T-helper 9 cell (primary cell): ENCODE measurements at places on chromosomes 7 and 10.
A peak's percentile ranks its signal among the peaks of the same experiment; 100 is the strongest.

DNA sequence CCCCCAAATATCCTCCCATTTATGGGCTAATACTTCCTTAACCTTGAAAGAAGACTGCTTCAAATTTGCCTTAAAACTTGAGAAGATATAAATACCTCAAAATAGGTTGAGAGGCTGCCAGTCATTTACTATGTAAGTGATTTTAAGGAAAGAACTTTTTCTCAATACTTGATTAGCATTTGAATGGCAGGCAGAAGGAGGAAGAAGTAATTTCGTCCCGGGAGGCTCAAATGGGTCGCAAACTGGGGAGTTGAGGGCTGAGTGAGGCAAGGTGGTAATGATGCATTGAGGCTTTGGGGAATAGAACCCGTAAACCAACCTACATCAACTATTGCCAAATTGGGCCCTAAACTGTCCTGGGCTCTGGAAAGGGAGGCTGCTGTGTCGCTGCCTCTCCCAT, 11.1 kb downstream of the CAMK1D start:
- DNase-seq, result no peak

DNA sequence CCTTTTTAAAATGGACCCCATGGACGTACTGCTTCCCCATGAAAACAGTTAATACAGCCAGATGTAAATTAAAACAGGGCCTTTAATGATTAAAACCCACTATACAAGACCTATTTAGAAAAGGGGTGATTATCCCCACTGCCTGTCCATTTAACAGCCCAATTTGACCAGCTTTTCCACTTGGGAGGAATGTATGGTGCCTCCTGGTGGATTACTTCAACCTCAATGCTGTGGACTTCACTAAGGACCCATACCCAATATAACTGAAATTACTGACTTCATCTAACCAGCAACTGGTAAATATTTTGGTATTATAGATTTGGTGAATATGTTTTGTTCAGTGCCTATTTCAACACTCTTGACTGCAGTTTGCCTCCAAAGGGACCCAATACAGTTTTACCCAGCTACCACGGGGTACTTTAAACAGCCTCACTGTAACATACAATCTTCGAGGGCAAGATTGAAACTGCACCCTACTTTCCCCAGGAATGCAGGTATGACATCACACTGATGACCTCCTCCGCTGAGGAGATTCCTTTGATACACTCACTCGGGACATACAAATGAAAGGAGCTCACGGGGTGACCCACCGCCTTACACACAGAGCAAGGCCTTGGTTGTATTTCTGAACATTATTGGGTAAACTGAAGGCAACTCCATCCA, 192.8 kb downstream of the DNAJC1 start:
- DNase-seq, result no peak

GRCh38 chr7:156158213-156158612, 345.9 kb upstream of the SHH start:
- no peak for DNase-seq

DNA sequence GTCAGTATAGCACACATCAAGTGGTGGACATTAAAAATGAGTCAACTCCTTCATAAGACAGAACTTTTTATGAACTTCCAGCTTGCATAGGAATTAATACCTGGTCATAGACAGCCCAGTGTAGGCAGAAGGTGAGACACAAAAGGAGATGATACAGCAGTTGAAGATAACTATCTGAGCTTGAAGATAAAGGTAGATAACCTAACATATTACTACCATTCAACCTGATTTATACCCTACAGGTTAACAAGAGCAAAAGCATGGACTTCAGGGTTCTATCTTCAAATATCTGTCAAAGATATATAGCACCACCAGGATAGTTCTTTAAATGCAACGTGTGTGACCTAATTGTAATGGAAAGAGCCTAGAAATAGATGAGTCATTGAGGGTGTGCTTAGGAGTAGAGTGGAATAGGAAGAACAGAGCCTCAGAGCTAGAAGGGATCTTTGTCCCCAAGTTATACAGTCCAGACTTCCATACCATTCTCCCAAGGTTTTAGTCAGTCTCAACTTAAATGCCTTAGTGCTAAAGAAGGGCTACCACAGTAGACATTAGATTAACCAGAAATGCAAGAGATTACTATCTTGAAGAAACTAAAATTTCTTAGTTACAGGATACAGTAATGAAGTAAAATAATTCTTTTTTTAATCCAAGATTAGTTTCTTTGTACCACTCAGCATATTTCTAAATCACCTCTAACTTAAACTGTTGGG, 9.2 kb downstream of the ZNF800 start:
- no peak for DNase-seq

DNA sequence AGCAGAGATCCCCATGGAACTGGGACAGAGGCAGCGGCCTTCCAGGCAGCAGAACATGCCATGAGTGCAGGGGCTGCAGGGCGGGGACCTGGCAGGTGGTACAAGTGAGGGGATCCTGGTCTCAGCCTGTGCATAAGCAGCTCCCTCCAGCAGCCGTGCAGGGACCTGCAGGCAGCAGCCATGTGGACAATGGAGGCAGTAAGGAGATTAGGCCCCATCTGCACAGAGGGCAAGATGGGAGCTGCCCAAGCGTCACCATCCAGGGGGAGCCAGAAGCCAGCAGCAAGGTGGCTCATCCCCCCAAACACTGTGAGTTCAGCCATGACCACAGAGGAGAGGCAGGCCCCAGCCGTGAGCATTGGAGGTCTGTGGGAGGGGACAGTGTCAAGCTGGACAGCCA, 3.1 kb downstream of the DDC start:
- no peak for DNase-seq

GRCh38 chr10:22370320-22370719, 25.0 kb downstream of the SPAG6 start:
- DNase-seq, result no peak

DNA sequence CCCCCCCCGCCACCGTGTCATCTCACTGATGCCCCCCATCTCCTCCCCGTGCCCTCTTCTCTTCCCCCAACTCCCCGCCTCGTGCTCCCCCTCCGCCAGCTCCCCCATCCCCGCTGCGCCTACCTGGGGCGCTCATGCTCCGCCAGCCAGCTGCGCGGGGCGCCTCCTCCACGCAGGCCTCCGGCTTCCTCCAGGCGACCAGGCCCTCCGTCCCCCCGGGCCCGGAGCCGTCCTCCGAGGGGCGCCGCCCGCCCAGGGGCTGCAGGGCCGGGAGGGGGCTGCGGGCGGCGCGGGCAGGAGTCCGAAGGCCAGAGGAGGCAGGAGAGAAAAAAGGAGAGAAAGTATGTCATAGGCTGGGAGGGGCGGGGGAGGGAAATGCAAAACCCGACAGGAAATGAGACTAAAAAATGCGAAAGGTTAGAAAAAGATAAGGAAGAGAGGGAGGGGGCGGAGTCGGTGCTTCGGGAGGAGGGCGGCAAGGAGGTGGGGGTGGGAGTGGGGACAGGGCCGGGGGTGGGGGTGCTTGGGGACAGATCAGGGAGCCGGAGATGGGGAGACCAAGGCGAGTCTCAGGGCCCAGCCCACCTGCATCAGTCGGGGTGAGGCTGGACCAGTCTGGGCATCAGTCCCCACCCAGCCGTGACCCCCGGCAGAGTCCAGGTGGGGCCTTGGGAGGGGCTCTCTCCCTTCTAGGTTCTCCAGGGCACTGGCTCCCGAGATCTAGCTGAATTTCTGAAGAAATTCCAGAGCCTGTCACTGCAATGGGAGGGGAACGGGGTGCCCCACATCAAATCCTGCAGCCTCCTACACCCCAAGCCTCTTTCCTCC, at the start of gene CARD11:
Gene CARD11 (minus strand): TSS at position 324 of the 828 bp plus-strand sequence. CDS start 85,361 bp downstream, outside the sequence.
- DNase-seq, result peak; percentile 52

GRCh38 chr7:25289518-25289917, 61.2 kb upstream of the NPVF start:
- DNase-seq, result no peak

DNA sequence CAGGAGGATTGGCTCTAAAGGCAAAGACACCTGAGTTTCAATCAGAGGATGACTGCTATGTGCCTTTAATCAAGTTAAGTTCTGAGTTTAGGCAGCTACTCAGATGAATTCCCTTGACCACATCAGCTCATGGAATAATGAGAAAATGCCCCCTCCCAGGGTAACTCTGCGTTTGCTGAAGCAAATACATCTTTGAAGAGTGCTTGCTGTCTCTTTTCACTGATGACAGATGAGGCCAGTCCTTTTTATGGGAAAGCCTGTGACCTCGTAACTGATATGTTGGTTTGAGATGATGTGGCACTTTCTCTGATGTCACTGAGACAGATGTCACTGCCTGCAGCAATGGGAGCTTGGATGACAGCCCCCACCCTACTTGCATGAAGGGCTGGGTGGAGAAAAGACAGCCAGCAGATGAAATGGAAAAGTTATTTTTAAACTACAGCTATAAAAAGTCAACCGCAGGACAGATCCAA, 43.7 kb upstream of the DGKI start:
- DNase-seq, result no peak

GRCh38 chr7:141074162-141074991, 513 bp downstream of the TMEM178B start:
- no peak for DNase-seq

DNA sequence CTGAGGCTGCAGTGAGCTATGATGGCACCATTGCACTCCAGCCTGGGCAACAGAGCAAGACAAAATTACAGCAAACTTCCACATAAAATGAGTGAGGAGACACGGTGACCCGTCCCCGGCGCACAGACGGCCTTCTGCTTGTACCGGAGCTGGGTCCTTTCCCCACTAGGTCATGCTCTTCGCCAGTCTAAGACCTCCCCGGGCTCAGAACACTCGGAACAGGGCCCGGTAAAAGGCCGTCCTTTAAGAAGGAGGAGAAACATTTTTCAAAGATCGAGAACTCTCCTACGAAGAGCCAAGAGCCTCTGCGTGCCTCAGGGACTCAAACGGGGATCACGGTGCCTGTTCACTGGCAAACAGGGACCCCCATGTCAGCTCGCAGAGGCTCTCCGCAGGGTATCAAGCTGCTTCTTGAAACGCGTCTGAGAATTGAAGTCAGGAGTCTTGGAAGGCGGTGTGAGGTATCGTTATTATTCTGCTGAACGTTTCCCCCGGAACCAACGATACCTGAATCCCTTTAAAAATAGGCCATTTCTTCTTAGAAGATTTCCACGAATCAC, 9.0 kb downstream of the CARD11 start:
- DNase-seq, result no peak
